ENCODE measurements at places on chromosomes 12 and 14.

GRCh38 chr14:102629011-102629444 lies 36.6 kb downstream of the RCOR1 start:
- DNase-seq = no peak

DNA sequence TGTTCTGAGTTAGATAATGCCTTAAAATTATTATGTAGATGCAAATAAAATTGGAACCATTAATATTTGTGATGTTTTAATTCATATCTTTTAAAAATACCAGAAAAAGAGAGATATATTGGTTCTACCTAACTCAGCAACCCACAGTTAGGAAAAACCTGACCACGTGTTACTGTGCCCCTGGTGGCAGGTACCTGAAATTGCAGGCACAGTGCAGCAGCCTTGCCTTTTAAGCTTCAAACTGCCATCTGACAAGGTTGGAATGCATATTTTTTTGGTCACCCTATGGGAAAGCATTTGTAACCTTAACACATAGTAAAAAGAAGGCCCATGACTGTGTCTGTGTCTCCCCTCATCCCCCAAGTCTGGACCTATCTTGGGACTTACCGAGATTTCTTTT lies 109.4 kb upstream of the NOS1 start:
- no peak for DNase-seq

GRCh38 chr14:99683619-99684409 lies at the start of gene CYP46A1:
Gene CYP46A1 (plus strand): TSS chr14:99684298. CDS start chr14:99684418, 120 bp downstream.
- DNase-seq = peak; percentile 94

- no peak for DNase-seq
Observed at GRCh38 chr12:92641291-92641690, 61.5 kb upstream of the PLEKHG7 start.

- DNase-seq = no peak
Observed at GRCh38 chr14:81802341-81802740, 268.7 kb upstream of the SEL1L start.

GRCh38 chr12:67958187-67958586 lies 31.1 kb upstream of the IFNG-AS1 start:
- no peak for DNase-seq
